ENCODE measurements at places on chromosomes 13 and 19.

GRCh38 chr19:41821003-41821735, 23.3 kb downstream of the LYPD4 start:
- no peak for DNase-seq

DNA sequence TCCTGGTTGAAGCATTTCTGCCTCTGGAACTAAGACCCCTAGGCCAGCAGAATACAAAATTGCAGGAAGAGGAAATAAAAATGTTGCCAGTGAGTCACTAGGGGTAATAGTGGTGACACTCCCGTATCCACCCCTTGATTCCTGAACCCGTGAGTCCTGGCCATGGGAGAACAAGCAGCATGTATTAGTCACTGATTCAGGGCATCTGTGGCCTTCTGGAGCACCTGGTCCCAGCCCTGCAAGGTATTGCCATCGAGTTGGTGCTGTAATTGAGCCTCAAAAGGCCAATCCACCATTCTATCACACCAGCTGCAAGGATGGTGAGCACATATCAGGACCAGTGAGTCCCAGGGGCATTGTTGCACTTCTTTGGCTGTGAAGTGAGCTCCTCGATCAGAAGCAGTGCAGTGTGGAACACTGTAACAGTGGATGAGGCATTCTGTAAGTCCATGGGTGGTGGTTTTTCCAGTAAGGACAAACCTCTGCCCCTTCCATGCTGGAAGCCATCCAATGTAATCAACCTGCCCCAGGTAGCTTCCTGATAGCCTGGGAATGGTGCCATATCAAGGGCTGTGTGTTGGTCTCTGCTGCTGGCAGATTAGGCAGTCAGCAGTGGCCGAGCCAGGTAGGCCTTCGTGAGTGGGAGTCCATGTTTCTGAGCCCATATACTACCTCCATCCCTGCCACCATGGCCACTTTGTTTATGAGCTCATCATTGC, 39.6 kb downstream of the C1QTNF9 start:
- DNase-seq = no peak

DNA sequence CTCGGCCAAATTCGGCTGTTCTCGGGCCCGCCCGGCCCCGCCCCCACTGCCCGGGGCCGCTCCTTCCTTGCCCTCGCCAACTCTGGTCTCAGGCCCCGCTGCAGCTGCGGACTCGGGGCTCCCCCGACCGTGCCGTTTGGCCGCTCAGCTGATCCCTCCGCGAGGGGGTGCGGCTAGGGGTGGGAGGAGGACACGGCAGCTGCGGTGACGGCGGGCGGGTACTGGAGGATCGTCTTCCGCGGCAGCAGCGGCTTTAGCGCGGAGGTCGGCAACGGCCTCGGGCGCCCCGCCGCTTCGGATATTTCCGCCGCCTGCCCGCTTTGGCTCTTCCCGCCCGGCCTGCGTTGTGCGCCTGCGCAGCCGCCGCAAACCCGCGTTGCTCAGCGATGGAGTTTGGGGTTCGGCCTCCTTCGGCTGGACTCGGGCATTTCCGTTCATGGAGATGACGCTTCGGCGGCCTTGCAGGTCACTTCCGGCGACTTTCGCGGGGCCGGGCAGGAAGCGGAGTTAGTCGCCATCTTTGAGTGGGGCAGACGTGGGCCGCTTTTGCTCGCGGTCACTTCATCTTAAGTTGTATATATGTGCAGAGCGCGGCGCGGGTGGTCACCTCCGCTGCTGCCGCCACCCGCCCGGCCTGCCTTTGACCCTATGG, 338 bp upstream of the UBE2M start:
- peak; percentile 97 for DNase-seq

DNA sequence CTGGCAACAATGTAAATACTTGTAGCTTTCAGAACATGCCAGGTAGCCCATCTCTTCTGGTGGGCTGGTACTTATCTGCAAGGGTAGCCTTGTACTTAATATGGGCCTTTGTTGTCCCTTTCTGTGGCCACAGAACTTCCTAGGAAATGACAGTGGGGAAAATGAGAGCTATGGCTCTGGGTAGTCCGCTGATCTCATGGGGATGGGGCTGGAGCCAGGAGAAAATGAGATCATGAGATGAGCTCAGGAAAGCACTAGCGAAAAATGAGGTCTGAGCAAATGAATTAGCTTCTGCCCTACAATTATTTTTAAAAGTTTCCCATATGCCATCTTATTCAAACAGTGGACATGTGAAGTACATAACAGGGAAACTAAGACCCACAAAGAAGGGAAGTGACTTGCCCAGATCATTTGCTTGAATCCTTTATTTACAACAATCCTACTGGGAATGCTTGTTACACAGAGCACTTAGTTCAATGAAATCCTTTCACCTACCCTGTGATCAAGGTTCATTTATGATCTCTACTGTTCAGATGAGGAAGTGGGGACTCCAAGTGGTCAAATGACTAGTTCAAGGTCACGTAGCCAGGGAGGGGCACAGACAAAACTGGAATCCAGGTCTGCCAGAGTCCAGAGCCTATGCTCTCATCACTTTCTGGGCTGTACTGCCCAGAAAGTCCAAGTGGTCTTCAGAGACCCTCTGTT, 87.1 kb downstream of the PTPRS start:
- DNase-seq = no peak

GRCh38 chr19:54416695-54417491, 1.6 kb downstream of the TTYH1 start:
- no peak for DNase-seq

DNA sequence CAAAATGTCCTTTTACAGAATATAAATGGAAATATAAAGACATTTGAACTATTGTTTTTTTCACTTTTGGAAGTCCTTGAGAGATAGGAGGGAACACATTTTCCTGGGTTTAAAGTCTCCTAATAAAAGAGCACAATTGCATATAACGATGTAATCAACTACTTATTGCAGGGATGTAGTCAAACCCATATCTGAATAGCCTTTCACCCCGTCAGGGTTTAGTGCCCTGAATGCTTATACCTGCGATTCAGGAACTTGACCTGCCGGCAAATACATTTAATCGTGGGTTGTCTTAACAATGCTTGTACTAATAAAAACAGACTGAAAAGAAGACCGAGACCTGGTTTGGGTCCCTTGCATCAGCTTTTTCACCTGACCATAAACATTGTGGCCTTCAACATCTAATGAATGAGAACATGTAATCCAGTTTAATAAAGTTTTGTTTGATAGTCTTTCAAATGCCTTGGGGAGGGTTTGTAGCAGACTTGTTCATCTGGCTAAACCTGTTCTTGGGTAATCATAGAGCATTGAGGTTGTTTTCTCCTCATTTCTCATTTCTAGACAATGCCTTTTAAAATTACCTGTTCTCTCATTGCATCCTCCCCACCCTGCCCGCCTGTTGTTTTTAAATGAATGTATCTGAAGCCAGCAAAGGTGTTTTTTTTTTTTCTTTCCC, 7.0 kb downstream of the KLF5 start:
- DNase-seq = no peak

DNA sequence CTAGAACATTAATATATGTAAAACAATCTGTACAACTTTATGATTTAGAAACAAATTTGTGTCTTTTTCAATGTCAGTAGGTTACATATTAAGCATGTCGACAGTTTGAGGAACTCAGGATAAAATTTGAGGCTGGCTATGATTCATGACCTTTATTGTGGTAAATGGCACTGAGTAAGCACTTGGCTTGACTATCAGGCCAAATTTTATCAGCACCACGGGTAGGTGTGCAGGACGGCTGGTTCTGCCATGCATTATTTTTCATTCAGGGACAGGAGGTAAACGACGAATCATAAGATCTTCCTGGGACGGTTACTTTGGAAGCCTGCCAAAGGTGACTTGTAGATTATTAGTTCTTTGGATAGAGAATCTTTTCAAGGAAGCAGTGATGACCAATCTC, 19.9 kb upstream of the CYP4F8 start:
- DNase-seq = no peak

Measured in fibroblast of skin of left quadriceps (primary cell).